CD4-positive, alpha-beta T cell treated with Interleukin-21 for 1 hour (primary cell): ENCODE measurements at places on chromosomes 1 and 21.

DNA sequence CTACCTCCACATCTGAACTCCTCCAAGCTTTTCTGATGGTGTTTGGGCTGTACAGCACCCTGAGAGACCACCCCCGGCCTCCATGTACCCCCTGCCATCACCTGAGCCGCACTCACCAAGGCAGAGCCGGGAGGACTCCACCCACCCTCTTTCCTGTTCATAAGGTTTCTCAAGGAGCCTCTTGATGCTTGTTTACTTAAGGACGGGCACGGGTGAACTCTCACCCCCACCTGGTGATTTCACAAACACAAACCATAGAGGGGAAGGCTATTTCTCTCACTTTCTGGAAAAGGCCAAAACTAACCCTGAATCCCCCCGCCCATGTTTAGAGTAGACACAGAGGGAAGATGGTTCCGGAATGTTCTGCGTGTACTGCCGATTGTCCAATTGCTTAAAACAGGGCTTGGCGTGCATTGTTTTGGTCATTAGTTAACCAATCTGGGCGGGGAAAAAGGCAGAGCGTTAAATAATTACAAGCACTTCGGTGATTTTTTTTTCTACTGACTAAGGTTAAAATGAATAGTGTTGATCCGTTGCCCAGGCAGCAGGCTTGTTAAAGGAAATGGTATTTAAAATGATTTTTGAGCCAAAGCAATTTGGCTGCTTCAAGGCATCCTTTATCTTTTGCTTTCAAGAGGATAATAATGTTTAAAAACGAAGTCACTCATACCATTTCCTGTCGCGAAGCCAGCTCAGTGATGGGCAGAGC lies 279.8 kb upstream of the VAMP3 start:
- no peak for DNase-seq

- no peak for DNase-seq
Measured at GRCh38 chr1:83067954-83068353, 931.0 kb downstream of the TTLL7 start.

- no peak for DNase-seq
Measured at GRCh38 chr1:10696977-10697376, 99.5 kb downstream of the CASZ1 start.

DNA sequence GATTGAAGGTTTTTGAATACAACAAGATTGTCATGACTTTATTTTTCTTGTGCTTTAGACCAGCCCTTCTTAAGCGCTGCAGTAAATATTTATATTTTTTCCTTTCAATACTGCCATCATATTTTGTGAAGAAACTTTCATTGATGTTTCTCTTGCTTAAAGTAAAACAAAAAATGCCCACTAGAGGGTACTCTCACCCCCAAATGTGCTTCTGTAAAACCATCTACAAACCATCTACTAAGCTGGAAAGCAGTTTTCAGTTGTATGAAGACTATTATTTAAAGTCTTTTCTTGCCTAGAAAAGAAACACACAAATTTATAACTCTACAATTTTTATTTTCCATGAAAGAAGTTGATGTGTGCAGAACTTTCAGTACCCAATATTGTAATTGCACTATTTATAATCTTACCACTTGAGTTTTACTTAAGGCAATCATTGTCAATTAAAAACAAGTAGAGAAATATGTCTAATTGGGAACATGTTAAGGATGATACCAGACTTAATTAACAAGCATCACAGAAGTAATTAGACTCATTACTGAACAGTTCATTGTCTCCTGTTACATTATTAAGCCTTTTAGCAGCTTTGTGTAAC lies 10.7 kb downstream of the LEPR start:
- peak; percentile 39 for DNase-seq
